NCI-H2227 treated with DMSO at 0.1 percent for 48 hours (cell line): ENCODE measurements at places on chromosomes 7 and 10.

DNA sequence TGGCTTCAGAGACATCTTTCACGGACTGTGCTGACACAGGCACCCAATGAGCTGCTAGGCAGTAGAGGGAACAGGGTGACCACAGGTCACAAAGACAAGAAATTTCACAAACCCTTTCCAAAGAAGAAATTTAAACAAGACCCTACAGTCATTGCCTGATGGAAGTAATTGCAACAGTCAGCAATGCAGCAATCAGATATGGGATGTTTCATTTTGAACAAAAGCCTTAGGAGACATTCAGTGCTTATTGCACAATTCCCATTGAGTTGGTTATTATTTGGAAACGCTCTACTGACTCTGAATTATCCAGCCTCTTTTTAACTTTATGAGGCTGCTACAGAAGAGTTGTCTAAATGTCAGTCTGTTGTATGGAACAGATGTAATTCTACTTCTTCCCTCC is 85.5 kb downstream of the ETV1 start:
- DNase-seq, result no peak

GRCh38 chr10:47370015-47370767 is 13.9 kb downstream of the ZNF488 start:
- DNase-seq, result no peak

DNA sequence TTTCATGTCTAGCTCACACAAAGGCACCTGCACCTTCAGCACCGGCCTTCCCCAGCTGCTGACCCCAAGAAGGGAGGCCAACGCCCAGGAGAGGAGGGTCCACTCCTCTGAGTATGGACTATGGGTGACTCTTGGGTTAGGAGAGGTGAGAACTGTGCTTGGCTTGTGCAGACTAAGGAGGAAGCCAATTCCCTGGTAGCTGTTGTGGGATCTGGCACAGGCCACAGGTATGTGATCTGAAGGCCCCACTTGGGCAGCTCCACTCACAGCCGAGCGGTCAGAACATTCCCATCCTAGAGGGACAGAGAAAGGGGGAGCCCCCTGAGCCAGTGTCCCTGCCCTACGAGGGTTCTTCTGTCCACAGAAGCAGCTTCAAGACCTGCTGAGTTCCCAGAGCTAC is 52.8 kb upstream of the FIGNL1 start:
- no peak for DNase-seq

GRCh38 chr7:127667017-127667670 is 15.2 kb downstream of the SND1 start:
- DNase-seq, result no peak

DNA sequence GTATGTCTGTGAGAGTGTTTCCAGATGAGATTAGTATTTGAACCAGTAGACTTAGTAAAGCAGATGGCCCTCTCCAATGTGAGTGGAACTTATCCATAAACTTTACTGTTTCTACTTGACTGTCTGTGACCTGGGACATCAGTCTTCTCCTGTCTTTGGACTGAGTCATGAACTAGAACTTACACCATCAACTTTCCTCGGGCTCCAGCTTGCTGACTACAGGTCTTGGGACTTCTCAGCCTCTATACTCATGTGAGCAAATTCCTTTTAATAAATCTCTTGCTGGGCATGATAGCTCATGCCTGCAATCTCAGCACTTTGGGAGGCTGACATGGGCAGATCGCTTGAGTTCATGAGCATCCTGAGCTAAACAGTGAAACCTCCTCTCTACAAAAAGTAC is 25.7 kb upstream of the WAPL start:
- DNase-seq, result no peak

DNA sequence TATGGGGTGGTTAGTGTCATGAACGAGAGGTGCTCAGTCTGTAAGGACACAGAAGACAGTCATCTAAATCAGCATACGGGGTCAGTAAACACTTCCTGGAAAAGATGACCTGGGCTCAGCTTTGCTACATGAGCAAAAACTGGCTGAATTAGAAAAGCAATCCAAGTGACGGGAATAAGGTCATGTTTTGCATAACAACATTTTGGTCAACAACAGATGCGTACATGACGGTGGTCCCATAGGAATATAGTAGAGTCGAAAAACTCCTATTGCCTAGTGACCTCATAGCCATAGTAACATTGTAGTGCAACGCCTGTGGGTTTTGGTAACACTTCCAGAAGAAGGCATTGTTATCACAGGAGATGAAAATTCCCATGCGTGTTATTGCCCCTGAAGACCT is 92.9 kb downstream of the CTNNA3 start:
- DNase-seq, result no peak

DNA sequence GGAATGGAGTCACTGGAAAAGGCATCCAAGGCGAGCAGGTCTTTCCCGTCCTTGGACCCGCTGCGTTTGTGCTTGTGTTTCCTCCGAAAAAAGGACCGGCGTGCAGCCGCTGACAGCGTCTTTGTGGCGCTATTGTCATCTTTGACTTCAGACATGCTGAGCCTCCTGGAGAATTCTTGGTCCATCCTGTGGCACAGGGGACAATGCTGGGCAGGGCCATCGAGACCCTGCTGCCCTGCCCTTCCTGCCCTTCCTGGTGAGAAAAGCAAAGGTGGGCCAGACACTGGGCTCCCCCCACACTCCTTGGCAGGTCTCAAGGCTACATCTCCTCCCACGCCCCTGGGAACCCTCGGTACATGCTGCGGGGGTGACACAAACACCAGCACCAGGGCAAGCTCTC is 120.9 kb downstream of the DLG5 start:
- no peak for DNase-seq

DNA sequence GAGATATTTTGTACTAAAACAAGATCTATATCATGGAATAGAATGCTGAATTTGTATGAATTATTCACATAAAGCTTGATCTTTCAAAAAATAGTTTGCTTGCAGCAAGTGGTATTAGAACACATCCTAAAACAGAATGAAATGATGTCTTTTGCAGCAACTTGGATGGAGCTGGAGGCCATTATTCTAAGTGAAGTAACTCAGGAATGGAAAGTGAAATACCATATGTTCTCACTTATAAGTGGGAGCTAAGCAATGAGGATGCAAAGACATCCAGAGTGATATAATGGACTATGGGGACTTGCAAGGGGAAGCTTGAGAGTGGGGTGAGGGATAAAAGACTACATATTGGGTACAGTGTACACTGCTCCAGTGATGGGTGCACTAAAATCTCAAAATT is 53.7 kb downstream of the ASB4 start:
- DNase-seq, result no peak

GRCh38 chr10:79404231-79404609 is 41.2 kb downstream of the ZCCHC24 start:
- no peak for DNase-seq

- DNase-seq, result peak; percentile 5
These were observed 222.9 kb upstream of the PITRM1 start for GRCh38 chr10:3395458-3395861.

- DNase-seq, result peak; percentile 19
These were observed 716.1 kb downstream of the KCNMA1 start for GRCh38 chr10:76921383-76922010.

DNA sequence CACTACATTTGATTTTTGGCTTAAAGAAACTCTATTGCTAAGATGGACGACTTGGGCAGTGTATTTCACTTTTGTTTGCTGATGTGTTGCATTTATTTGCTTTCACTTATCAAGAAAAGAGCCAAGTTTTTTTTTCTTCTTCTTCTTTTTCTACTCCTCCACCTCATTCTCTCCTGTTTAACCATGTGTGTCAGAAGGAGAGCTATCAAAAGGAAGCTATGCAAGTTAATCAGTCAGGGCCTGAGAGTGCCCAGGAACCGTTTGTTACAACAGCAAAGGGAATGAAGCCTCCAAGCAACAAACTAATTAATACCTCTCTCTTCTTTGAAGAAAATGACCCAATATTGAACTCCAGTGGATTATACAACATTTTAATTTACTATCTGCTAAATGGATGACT is 299.3 kb downstream of the GRM8 start:
- DNase-seq, result no peak

- DNase-seq, result no peak
These were observed 58.5 kb downstream of the LARP4B start for GRCh38 chr10:873020-873419.
